ENCODE measurements at places on chromosomes 7 and 10.

- DNase-seq, result no peak
Measured at GRCh38 chr10:103888113-103888841, 29.7 kb downstream of the STN1 start.

- no peak for DNase-seq
Measured at GRCh38 chr7:157526005-157526912, 189.5 kb downstream of the DNAJB6 start.

GRCh38 chr10:58556516-58557165 is 44.0 kb downstream of the BICC1 start:
- DNase-seq, result no peak

GRCh38 chr7:116030651-116031276 is at the start of gene TFEC:
Gene TFEC (minus strand): TSS chr7:116030763. CDS start chr7:115984441, 46,322 bp downstream.
- no peak for DNase-seq

DNA sequence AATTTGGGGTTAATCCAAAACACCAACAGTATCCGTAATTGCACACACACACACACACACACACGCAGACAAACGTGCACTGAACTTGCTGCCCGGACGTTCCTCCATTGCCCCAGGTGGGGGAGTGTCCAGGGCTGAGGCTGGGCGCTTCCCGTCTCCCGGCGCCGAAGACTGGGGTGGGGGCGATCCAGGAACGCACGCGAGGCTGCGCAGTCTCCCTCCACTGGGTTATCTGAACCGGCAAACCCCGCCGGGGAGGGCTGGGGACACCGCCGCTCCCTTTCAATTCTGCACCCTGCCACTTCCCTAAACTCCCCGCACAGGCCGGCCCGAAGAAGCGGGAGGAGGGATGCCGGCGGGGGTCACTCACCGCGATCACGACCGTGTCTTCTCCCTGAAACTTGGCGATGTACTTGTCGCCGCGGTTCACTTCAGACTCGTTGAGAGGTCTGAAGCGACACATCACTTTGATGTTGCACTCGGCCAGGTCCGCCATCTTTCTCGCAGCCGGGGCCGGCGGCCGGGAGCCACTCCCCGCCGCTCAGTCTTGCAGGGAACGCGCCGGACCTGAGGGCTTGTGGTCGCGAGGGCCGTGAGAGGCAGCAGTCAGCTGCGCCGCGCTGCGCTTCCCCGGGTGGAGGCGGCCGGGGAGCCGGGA is 618 bp downstream of the KIF5B start:
- peak; percentile 49 for DNase-seq

GRCh38 chr10:105986486-105986885 is 1178.0 kb downstream of the SORCS1 start:
- no peak for DNase-seq

GRCh38 chr7:100099452-100099851 is 1.7 kb downstream of the MCM7 start:
- no peak for DNase-seq

DNA sequence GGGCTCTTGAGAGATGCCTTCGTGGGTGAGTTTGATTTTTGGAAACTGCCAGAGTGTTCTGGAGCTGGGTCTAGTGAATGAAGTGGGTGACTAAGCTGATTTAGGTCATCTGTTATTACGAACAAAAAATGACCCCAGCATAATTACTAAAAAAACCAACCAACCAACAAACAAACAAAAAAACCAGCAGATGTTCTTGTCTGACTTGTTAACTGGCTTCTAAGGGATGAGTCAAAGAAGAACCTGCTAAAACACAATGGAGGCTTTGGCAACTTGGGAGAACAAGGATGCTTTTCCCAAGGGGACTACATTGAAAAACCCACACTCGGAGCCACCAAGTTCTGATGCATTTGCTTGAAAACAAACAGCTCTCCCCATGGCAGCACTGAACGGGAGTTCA is 11.5 kb downstream of the TACR2 start:
- DNase-seq, result no peak

DNA sequence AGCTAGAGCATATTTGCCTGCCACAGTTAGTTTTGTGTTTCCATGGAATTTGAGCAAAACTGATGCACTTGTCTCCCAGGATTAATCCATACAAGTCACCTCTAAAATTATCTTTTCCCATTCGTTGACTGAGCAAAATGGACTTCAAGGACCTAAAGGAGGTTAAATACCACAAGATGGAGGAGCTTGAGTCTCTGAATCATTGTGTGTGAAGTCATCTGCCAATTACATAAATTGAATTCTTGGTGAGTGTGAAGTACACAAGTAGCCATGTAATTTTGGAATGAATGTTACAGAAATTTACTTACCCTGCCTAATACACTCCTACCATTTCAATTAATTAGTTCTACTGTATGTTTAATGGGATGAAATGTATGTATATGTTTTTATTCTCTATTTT is 501.7 kb upstream of the POT1 start:
- no peak for DNase-seq

GRCh38 chr7:37796138-37796775 is 52.1 kb upstream of the NME8 start:
- DNase-seq, result no peak

DNA sequence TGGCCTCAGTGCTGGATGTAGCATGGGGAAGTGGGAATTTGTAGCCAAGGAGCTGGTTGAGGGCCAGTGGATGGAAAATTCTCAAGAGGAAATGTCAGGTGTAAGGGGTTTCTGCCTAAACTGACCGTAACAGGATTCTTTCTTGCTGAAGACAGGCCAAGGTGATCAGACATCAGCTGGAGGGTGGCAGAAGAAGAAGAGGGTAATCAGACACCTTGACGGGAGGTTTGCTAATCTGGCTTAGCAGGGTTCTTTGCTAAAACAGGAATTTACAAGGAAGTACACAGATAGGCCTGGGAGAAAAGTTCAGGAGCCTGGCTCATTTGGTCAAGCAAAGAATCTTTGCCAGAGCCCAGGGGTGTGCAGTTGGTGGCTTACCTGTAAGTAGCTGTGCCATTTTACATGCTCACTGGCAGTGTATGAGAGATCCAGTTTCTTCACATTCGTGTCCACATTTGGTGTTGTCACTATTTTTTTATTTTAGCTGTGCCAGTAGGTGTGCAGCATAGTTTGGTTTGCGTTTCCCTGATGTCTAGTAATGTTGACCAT is 73.7 kb downstream of the BMPR1A start:
- no peak for DNase-seq

- no peak for DNase-seq
Measured at GRCh38 chr10:124340033-124340760, 78.5 kb downstream of the OAT start.

DNA sequence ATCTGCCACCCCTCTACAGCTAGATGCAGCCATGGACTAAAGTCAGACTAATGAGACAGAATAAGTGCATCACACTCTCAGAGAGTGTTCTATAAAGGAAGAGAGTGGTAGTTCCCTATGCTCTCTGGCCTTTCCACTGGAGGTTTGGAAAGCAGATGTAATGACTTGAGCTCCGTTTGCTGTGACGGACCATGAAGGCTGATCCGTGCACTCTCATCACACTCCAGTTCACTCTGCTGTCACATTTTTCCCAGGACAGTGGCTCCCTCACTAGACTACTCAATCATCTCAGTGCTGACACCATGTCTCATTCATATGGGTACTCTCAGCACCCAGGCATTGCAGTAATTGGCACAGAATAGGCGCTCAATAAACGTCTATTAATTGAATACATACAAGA is 20.4 kb downstream of the TRDMT1 start:
- no peak for DNase-seq

- no peak for DNase-seq
Measured at GRCh38 chr7:37069336-37069735, 345.0 kb upstream of the AOAH start.

GRCh38 chr7:26404189-26404996 is 112.7 kb downstream of the SNX10 start:
- no peak for DNase-seq

DNA sequence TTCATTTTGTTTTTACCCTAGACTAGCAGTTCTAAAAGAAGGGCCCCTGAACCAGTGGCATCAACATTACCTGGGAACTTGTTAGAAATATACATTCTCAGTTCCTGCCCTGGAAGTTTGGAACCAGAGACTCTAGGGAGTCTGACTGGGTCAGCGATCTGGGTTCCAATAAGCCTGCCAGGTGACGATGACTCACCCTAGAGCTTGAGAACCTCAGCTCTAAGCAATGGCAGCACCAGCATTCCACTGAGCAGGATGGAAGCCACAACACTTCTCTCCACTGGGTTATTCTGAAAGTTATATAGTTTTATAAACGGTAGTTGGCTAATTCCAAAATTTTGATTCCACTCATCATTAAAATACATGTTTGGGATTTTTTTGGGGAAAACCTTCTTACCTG is 97.0 kb upstream of the AMPH start:
- DNase-seq, result no peak

GRCh38 chr10:6119423-6119822 is 30.6 kb downstream of the RBM17 start:
- no peak for DNase-seq

DNA sequence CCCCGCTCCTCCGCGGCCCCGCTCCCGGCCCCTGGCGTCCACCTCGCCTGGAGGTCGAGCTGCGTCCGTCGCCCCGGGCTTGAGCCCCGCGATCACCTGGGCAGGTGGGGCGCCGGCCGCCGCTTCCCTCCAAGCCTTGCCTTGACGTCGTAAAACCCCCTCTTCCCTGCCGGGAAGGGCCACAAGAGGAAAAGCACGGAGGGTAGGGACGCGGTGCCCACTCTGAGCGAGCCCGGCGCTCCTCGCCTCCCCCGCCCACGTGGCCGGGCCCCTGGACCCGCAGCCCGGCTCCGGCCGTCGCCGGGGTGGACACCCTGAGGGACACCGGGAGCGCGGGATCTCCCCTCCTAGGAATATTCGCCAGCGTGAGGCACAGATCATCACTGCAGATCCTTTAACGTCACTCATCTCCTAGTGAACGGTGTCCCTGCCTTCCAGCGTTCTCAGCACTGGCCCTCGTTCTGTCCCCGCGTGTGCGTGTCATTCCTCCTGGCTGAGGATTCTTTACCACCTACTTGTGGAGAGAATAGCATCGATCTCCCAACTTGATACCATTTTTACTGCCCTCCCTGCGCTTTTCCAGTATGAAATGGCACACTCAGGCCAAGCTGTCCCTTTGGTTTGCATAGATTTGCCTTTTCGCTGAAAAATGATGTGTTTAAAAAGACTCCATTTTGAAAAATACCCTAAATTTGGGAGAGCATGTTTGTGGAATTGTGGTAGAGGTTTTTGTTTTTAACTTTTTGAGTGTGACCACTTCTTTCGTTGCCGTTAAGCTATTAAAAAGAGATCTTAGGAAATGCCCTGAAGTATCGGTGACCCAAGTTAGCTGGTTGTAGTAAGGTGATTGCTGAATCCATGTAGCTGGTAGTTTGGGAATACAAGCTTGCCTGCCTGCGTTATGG is 649 bp downstream of the ACTR3B start:
- no peak for DNase-seq

GRCh38 chr10:1515121-1515779 is 222.1 kb downstream of the ADARB2 start:
- no peak for DNase-seq

GRCh38 chr10:34698979-34699378 is 116.1 kb downstream of the PARD3 start:
- no peak for DNase-seq

- no peak for DNase-seq
Measured at GRCh38 chr7:13578294-13578693, 411.2 kb downstream of the ETV1 start.

DNA sequence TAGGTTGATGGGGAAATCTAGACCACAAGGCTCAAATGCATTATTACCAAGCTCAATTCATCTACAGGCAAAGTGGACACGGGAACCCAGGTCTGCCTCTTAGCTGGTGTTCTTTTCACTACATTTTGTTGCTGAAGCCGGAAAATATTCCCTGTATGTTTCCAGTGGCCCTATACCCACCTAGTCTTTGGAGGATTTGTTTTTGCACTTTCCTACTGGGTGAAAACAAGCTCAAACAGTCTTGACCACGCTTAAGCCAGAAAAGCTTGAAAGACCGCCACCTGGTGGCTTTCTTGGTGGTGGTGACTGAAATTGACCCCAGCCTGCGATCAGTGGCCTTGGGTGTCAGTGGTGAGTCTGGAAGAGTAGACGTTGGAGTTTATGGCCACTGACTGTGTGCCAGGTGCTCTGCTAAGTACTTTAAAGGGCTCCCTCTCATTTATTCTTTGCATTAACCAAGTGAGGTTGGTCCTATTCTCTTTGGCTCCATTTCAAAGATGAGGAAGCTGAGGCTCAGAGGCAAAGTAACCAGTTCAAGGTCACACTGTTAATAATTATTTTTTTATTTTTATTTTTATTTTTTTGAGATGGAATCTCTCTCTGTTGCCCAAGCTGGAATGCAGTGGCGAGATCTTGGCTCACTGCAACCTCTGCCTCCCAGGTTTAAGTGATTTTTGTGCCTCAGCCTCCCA is 11.1 kb upstream of the CRTAC1 start:
- DNase-seq, result peak; percentile 44

DNA sequence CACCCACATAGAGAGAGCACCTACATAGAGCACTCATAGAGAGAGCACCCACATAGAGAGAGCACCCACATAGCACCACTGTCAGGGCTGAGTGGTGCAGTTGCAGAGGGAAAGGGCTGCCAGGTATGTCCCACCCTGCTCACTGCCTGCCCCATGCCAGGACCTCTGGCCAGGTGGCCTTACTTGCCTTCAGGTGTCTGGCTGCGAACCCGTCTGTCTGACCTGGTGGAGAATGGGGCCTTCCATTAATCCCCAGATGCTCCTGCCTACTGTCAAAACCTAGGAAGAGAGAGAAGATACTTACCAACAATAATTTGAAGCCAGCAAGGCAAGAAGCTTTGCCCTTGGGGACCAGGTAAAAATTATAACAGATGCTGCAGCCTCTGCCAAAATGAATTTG is 51.1 kb downstream of the INSIG1 start:
- no peak for DNase-seq

DNA sequence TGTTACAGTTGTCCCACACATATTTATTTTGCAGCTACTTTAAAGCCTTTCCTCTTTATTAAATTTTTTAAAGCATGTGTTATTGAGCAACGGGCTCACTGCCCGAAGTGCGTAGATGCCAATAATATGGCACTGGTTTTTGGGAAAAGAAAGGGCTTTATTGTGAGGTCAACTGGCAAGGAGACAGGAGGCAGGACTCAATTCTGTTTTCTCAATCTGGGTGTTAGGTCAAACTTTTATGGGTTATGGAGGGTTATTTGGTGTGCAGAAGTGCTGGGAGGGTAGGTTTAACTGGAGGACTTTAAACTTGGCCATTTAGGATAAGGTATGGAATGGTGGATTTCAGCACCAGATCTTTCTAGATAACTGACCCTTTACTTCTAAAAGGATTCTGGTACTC is 183.6 kb downstream of the LRRC4 start:
- no peak for DNase-seq

- no peak for DNase-seq
Measured at GRCh38 chr10:18456984-18457383, 194.4 kb downstream of the NSUN6 start.

GRCh38 chr7:96016735-96017134 is 244.4 kb downstream of the DYNC1I1 start:
- DNase-seq, result no peak

DNA sequence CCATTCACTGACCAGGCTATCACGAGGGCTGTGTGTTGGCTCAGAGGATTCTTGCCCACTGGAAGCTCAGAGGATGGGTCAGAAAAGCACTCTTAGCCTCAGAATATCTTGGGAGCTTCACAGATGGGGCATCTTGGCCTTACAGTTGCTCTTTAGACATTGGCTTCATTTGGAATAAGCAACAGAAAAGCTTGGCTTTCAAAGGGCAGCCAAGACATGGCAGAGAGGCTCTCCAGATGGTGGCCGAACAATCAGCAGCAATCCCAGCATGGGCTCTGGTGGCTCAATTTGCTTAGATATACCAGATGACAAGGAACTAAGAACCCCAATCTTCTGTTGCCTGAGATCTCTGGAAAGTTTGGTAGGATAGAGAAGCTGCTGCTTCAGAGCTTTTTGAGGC is 446.2 kb downstream of the ADRA2A start:
- no peak for DNase-seq

GRCh38 chr10:21184216-21184615 is 287.1 kb upstream of the NEBL start:
- no peak for DNase-seq
